Prostate gland (tissue), 2 donors: ENCODE measurements at places on chromosomes 7 and 10. TPM values are rescaled to one million over a fixed set of nuclear protein-coding genes. Genes with fewer than 3 reads are reported as not detected.

- DNase-seq, result no peak
- no peaks in the 10 kb centered on the region for H3K4me1 ChIP-seq
- no peaks in the 10 kb centered on the region for H3K36me3 ChIP-seq
- H3K27me3 ChIP-seq, result no peaks in the 10 kb centered on the region
- no peak overlapping the region for H3K4me3 ChIP-seq
Measured at GRCh38 chr10:18918532-18918931, 130.1 kb upstream of the MALRD1 start.

The DNAAF5 gene
- total RNA-seq, result 30.8 TPM

GRCh38 chr7:153530441-153530840 is 521.8 kb upstream of the DPP6 start:
- no peaks in the 10 kb centered on the region for H3K27me3 ChIP-seq
- H3K36me3 ChIP-seq, result no peaks in the 10 kb centered on the region
- H3K4me1 ChIP-seq, result no peaks in the 10 kb centered on the region
- no peak overlapping the region for H3K4me3 ChIP-seq
- DNase-seq, result no peak

GRCh38 chr10:101140084-101140949 is 9.2 kb downstream of the TLX1 start:
- H3K4me1 ChIP-seq, result no peaks in the 10 kb centered on the region
- no peaks in the 10 kb centered on the region for H3K36me3 ChIP-seq
- H3K27me3 ChIP-seq, result peaks cover 54% of the 10 kb centered on the region
- no peak for DNase-seq

The CHAT gene
- 0.40 TPM for total RNA-seq

DNA sequence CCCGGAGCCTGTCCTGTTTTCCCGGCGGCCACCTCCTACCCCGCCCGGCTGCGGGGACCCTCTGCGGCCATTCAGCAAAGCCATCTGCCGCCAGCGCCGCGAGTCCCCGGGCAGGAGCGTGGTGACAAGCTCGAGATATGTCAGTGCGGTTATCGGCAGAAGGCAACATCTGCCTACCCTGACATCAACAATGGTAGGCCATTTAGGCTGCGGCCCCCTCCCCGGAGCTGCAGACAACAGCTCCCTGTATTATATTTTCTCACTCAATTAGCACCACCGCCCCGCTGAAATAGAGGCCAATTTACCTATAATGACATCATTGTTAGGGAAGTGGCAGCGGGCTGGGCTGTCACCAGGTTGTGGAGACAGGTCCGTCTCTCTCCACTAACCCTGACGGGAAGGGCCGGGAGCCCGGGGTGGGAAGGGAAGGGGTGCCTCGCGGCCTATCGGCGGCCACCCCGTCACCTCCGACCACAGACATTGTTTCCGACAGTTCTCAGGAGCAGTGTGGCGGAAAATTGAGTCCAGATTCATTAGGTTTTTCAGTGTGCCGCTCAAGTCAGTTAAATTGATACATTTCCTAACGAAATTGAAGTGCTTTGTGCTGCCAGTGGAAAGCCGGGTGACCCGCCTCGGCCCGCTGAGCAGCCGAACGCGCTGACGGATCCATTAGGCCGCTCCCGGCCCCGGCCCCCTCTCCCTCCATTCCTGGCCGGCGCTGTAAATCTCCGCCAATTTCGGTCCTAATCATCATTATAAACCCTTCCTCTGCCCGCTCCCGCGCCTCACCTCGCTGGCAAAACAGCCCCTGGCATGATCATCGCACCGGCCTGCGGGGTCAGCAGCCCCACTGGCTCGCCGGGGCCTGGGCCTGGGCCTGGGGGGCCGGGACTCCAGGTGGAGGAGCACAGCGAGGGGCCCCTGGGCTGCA is 43.0 kb downstream of the UNCX start:
- H3K4me3 ChIP-seq, result no peak overlapping the region
- DNase-seq, result no peak
- H3K36me3 ChIP-seq, result no peaks in the 10 kb centered on the region
- H3K4me1 ChIP-seq, result no peaks in the 10 kb centered on the region

- H3K27me3 ChIP-seq, result no peaks in the 10 kb centered on the region
- no peak overlapping the region for H3K27ac ChIP-seq
- H3K36me3 ChIP-seq, result no peaks in the 10 kb centered on the region
Measured at GRCh38 chr7:155885167-155886155, 73.2 kb upstream of the SHH start.

The ELFN1 gene
- total RNA-seq, result 3.0 TPM

The DNAH11 gene
- 1.6 TPM for total RNA-seq

The ANKRD61 gene
- total RNA-seq, result 0.74 TPM

GRCh38 chr7:26198781-26199169 is 1.8 kb downstream of the HNRNPA2B1 start:
- H3K27me3 ChIP-seq, result no peaks in the 10 kb centered on the region
- H3K4me1 ChIP-seq, result peaks cover 11% of the 10 kb centered on the region
- H3K36me3 ChIP-seq, result no peaks in the 10 kb centered on the region

DNA sequence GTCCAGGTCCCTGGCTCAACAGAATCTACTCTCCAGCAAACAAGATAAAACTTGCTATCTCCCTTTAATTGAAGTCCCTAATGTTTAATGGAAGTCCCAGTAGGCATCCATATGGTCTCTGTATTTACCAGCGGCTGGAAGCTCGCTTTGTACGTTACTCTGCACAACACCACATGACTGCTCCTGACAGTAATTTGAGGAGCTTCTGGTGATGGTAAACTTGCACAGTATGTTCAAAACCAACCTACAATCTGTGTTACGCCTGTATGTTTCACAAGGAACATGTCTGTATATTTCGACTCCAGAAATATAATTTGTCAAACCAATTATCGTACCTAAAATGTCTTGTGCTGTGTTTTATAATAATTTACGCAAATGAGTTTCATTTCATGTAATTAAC is 4.4 kb upstream of the TECPR1 start:
- no peaks in the 10 kb centered on the region for H3K27me3 ChIP-seq
- H3K4me3 ChIP-seq, result no peak overlapping the region
- H3K36me3 ChIP-seq, result no peaks in the 10 kb centered on the region
- H3K27ac ChIP-seq, result no peak overlapping the region

GRCh38 chr10:7315906-7316305 is 94.9 kb downstream of the SFMBT2 start:
- H3K4me1 ChIP-seq, result peaks cover 4% of the 10 kb centered on the region
- H3K27ac ChIP-seq, result no peak overlapping the region
- H3K27me3 ChIP-seq, result no peaks in the 10 kb centered on the region
- no peak overlapping the region for H3K4me3 ChIP-seq
- DNase-seq, result no peak
- no peaks in the 10 kb centered on the region for H3K36me3 ChIP-seq

The GIMAP6 gene
- 10.8 TPM for total RNA-seq

DNA sequence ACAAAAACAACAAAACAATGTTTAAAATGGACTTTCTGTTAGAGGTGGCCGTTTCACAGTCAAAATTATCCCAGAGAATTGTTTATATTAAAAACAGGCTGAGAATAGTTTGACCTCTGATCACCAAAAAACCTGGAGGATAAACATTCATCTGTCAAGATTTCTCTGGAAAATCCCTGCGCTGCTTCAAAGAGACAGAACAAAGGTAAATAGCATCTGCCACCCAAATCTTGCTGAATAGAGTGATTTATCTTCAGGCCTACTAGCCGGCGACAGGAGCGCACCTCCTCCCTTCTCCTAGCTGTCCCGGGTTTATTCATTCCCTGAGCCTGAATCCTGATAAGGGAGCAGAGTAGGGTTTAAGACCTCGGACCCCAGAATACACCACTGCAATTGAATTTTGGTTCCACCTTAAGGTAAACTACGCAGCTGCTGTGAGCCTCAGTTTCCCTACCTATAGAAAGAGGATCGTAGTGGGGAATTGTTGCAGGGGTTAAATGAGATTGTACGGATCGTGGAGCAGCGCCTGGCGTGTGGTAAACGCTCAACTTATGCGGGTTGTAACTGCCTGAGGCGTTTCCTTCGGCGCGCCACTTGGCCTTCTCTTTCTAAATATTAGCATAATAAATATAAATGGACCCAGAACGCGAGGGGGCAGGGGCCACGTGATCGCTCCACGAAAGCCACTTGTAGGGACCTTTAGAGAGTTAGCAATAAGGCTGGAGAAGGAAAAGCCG is 498 bp upstream of the ST7 start:
- H3K27me3 ChIP-seq, result no peaks in the 10 kb centered on the region
- peak; percentile 9 for DNase-seq
- peak overlapping the region; percentile 97 for H3K4me3 ChIP-seq
- peak overlapping the region; percentile 97 for H3K27ac ChIP-seq
- no peaks in the 10 kb centered on the region for H3K36me3 ChIP-seq
- peaks cover 4% of the 10 kb centered on the region for H3K4me1 ChIP-seq

- DNase-seq, result no peak
- H3K36me3 ChIP-seq, result no peaks in the 10 kb centered on the region
- H3K4me3 ChIP-seq, result no peak overlapping the region
- no peaks in the 10 kb centered on the region for H3K27me3 ChIP-seq
- no peaks in the 10 kb centered on the region for H3K4me1 ChIP-seq
Measured at GRCh38 chr7:51244053-51244452, 72.6 kb downstream of the COBL start.

The LRRD1 gene
- total RNA-seq, result 0.40 TPM

DNA sequence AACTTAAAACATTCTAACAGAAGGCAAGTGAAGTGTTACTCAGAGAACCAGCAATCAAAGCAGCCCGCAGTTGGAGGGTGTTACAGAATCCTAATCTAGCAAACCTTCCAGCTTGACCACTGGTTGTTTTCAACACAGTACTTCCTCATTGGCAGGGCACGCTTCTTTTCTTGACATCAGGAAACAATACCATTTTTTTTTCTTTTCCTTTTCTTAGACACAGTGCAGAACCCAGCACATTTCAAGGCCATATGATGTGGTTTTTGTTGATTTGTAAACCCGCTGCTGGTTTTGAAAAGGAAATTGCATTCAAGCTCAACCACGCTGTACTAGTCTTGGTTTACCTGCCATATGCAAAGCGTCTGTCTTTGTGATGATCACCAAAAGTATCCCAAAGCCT is 33.4 kb downstream of the RHOBTB1 start:
- no peaks in the 10 kb centered on the region for H3K4me1 ChIP-seq
- no peaks in the 10 kb centered on the region for H3K27me3 ChIP-seq
- H3K4me3 ChIP-seq, result no peak overlapping the region
- H3K36me3 ChIP-seq, result no peaks in the 10 kb centered on the region
- no peak overlapping the region for H3K27ac ChIP-seq
- DNase-seq, result no peak

GRCh38 chr7:44372560-44373417 is 47.4 kb upstream of the CAMK2B start:
- no peaks in the 10 kb centered on the region for H3K4me1 ChIP-seq
- H3K4me3 ChIP-seq, result no peak overlapping the region
- no peak for DNase-seq
- H3K27me3 ChIP-seq, result no peaks in the 10 kb centered on the region
- no peaks in the 10 kb centered on the region for H3K36me3 ChIP-seq

- H3K27me3 ChIP-seq, result no peaks in the 10 kb centered on the region
- no peaks in the 10 kb centered on the region for H3K4me1 ChIP-seq
- H3K27ac ChIP-seq, result no peak overlapping the region
- DNase-seq, result no peak
- no peak overlapping the region for H3K4me3 ChIP-seq
Measured at GRCh38 chr10:44733501-44734488, 177.3 kb upstream of the TMEM72 start.

The HACD1 gene
- 12.1 TPM for total RNA-seq

DNA sequence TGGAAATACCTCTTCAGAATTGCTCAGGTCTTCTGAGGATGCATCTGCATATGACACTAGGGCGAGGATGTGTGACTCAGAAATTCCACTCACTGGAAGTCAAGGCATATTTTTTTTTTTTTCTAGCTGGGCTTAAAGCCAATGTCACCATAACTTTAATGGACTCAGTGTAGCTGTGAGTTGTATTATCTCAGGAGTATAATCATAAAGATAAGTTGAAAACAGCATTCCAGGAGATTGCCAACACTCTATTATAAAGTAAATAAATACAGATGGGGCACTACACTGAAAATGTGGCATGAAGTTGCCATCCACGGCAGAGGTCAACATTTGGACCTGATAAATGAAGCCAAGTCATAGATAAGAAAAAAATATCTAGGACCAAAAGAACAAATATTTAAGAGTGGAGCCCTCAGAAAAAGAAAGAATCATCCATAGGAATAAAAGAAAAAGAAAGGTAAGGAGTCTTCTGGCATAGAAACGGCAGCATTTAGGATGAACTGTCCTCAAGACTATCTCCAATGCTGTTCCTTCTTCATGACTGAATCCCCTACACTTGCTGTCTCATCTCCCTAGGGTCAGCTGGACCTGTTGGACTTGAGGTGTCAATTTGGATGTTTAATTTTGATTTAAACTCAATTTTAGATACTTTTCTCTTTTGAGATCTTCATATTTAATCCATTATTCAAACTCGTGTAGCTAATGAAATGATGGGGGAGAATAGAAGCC is 72.9 kb upstream of the CAV2 start:
- H3K27me3 ChIP-seq, result no peaks in the 10 kb centered on the region
- H3K4me3 ChIP-seq, result no peak overlapping the region
- H3K4me1 ChIP-seq, result no peaks in the 10 kb centered on the region
- no peaks in the 10 kb centered on the region for H3K36me3 ChIP-seq

GRCh38 chr7:98167653-98168052 is 43.6 kb upstream of the BHLHA15 start:
- no peak for DNase-seq
- H3K36me3 ChIP-seq, result no peaks in the 10 kb centered on the region
- H3K4me3 ChIP-seq, result no peak overlapping the region
- H3K27me3 ChIP-seq, result no peaks in the 10 kb centered on the region
- H3K4me1 ChIP-seq, result peaks cover 5% of the 10 kb centered on the region
- no peak overlapping the region for H3K27ac ChIP-seq

DNA sequence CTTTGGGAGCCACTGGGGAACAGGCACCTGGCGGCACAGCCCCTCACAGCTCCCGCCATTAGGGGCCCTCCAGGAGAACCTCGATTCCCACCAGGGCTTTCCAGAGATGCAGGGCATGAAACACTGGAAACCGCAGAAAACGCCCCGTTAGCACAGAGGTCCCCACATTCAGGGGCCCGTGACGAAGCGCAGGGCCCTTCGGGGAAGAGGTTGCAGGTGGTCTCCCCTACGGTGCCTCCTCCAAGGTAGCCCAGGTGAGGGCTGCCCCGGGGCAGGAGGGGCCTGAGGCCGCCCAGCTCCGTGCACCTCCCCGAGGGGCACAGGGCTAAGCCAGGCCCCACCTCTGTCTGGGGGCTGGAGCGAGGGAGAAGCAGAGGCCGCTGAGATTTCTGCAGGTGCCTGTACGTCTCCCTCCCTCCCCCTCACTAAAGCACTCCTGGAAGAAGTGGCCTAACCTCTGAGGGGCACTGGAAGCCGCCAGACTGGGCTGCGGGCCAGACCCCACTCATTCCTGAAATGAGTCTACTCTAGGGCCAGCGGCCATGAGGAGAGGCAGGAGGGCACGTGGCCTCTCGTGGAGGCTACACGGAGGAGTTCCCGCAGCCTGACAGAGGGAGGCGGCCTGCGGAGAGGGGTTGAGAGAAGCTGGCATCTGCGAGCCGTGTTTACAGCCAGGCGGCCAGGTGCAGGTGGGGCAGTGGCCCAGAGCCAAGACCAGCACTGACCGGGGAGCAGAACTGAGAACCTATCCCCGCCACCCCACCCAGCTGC is 6.9 kb downstream of the PDGFA start:
- no peak overlapping the region for H3K4me3 ChIP-seq
- H3K4me1 ChIP-seq, result peaks cover 25% of the 10 kb centered on the region
- H3K36me3 ChIP-seq, result peaks cover 5% of the 10 kb centered on the region

DNA sequence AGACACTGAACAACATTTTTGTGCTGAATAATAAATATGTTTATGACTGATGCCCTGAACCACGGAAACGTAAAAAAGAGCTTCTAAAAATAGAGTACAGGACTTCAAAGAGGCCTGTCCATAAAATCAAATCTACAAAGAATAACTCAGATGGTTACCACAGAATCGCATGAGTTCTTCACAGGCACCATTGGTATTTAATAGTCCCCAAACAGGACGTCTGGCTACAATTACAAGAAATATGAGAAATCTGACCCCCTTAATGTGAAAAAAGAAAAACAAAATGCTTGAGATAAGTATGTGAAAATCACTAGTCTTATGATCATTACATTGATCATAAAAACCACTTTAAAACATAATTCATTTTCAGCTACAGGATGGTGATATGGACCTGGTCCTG is 20.8 kb downstream of the CYTH3 start:
- no peaks in the 10 kb centered on the region for H3K36me3 ChIP-seq
- H3K27me3 ChIP-seq, result no peaks in the 10 kb centered on the region
- H3K4me1 ChIP-seq, result no peaks in the 10 kb centered on the region

The DMBT1 gene
- total RNA-seq, result 0.51 TPM
